ENCODE measurements at places on chromosomes 12 and 14. TPM values are rescaled to one million over a fixed set of nuclear protein-coding genes. Genes with fewer than 3 reads are reported as not detected.
A peak's percentile ranks its signal among the peaks of the same experiment; 100 is the strongest.

Gene TEX52
- not detected for total RNA-seq

Gene TCTN1
- 34.6 TPM for total RNA-seq

DNA sequence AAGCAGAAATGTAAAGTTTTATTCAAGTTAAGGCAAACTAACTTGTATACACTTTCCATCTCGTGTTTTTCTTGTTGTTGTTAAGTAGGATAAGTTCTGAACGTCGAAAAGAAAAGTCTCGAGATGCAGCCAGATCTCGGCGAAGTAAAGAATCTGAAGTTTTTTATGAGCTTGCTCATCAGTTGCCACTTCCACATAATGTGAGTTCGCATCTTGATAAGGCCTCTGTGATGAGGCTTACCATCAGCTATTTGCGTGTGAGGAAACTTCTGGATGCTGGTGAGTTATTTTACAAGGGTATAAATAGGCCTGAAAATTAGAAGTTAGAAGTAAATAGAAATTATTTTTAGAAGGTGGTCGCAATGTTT lies 25.0 kb downstream of the HIF1A start:
- DNase-seq: no peak
- H3K27ac ChIP-seq: peak overlapping the region; percentile 24
- H3K4me3 ChIP-seq: no peak overlapping the region
- no peaks in the 10 kb centered on the region for H3K4me1 ChIP-seq
- no peaks in the 10 kb centered on the region for H3K27me3 ChIP-seq

- no peaks in the 10 kb centered on the region for H3K36me3 ChIP-seq
- no peak for DNase-seq
- no peak overlapping the region for H3K27ac ChIP-seq
- no peaks in the 10 kb centered on the region for H3K27me3 ChIP-seq
- H3K4me1 ChIP-seq: no peaks in the 10 kb centered on the region
Measured at GRCh38 chr12:22377731-22378496, 43.4 kb upstream of the ST8SIA1 start.

- H3K4me3 ChIP-seq: no peak overlapping the region
- H3K4me1 ChIP-seq: no peaks in the 10 kb centered on the region
- H3K27ac ChIP-seq: no peak overlapping the region
- no peaks in the 10 kb centered on the region for H3K36me3 ChIP-seq
Measured at GRCh38 chr12:56413392-56413791, 35.8 kb downstream of the TIMELESS start.

DNA sequence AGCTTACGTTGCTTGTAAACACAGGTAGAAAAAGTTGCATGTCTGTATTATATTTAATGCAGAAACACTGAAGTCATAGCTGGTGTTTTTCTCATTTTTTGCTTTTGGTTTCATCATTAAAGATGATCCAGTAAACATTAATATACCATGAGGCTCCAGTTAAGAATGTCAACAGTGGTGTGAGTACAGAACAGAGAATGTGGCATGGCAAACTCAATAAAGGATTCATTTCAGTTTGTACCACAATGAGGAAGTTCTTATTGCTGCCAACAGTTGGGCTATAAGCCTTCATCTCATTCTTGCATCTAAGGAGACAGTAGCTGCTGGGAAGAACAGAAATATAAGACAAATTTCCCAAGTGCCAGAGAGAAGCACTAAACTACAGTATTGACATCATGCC lies 72.1 kb upstream of the ST8SIA1 start:
- DNase-seq: no peak
- H3K36me3 ChIP-seq: no peaks in the 10 kb centered on the region
- no peaks in the 10 kb centered on the region for H3K27me3 ChIP-seq
- peak overlapping the region; percentile 19 for H3K27ac ChIP-seq
- H3K4me3 ChIP-seq: no peak overlapping the region
